ENCODE measurements at places on chromosomes 3 and 15. TPM values are rescaled to one million over a fixed set of nuclear protein-coding genes. Genes with fewer than 3 reads are reported as not detected.

DNA sequence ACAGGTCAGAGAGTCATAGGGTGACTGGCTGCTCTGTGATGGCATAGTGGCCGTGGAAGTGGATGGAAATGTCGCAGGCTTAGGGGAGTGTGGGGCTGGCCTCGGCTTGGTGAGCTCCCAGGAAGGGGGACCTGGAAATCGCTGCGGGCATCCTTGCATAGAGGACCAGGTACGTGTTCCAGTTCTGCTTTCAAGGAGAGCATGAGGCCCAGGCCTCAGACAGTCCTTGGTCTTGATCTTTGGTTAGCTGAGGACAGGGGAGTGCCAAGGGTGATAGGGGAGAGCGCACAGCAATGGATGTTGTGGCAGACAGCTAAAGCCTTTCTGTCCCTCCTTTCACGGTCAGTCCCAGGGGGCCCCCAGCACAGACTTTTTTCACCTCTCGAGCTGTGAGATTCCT is 110.5 kb downstream of the SNRPN start:
- DNase-seq, result no peak

- peak; percentile 53 for DNase-seq
Observed at GRCh38 chr3:75781079-75781745, 4.1 kb downstream of the ZNF717 start.

DNA sequence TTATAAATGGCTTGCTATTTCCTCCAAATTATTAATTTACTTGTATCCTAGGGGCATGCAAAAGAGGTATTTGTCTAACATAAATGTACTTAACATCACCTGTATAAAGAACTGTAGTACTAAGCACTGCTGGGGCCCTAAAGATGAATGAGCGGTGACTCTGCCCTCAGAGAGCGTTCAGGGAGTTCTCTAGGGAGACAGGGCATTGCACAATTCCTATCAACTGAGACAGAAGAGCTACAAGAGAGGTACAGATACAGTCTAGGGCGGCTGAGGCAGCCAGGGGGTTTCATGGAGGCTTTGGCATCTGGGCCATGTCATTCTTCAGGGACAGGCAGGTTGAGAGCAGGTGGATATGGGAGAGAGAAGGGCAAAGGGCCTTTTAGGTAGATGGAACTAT is 39.9 kb upstream of the PARL start:
- DNase-seq, result no peak

GRCh38 chr3:40873934-40874699 is 325.2 kb upstream of the CTNNB1 start:
- no peak for DNase-seq

Gene ZNF774
- 1.7 TPM for total RNA-seq

DNA sequence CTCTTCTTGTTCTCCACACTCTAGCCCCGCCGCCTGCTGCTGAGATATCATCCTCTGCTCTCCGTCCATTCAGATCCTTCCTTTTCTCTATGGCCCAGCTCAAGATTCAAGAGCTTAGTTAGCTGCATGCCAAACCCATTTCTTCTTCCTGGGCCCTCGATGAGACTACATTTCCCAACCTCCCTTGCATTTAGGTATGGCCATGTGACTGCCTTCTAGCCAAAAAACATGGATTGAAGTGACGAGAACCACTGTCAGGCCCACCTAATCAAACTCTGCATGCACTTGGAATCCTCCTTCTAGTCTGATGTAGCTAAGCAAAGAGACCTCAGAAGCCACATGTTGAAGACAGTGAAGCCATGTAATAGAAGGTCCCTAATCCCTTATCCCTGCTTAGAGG is 308.2 kb downstream of the VPS13C start:
- DNase-seq, result no peak

Gene FGF7
- total RNA-seq, result 0.05 TPM

DNA sequence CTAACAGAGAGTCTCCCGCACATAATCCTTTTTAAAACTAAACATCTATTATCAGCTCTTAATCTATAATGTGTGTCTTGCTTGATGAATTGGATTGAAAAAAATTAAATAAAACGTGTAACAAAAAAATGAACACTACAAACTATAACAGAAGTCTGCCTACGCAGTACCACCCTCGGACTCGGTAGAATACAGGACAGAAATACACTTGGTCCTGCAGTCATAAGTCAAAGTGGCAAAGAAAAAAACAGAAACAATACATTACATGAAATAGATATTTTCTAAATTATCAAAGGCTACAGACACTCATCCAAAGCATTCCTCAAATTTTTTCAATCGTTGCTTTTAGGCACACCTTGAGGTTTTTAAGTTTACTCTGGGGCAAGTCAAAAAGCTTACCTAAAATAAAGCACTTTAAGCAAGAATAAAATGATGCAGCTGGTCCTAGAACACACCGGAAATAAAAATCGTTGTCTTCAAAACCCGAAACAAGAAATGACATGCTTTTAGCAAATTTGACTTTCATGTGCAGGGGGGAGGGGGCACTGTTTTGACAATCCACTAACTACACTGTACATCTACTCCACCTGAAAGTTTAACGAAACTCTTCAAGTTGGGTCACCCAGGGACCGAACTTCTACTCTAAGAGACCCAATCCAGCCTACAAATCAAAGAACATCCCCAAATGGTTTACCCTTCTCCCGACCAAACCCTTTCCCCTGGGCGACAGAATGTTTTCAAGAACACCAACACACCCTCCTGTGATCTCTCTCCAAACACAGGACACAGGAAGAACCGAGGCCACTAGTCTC is 1.3 kb downstream of the ADAM10 start:
- no peak for DNase-seq

Gene PIK3CA
- total RNA-seq, result 16.9 TPM

DNA sequence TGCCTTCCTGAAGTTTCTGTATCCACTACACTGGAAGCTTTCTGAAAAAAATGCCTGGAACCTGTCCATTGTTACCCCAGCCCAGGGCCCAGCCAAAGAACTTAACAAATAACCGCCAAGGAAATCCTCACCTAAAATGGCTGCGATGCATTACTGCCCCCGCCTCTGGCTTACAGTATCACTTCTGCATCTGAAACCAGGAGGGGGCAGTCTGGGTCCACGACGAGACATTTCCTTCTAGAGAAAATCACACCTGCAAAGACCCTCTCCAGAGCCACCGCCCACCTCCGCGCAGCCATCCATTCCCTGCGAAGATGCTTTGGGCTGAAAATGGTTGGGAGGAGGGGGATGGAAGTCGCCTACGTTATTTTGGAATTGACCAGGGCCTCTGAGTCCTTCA is 22.4 kb upstream of the CELF6 start:
- no peak for DNase-seq

Gene SH3GL3
- total RNA-seq, result not detected

DNA sequence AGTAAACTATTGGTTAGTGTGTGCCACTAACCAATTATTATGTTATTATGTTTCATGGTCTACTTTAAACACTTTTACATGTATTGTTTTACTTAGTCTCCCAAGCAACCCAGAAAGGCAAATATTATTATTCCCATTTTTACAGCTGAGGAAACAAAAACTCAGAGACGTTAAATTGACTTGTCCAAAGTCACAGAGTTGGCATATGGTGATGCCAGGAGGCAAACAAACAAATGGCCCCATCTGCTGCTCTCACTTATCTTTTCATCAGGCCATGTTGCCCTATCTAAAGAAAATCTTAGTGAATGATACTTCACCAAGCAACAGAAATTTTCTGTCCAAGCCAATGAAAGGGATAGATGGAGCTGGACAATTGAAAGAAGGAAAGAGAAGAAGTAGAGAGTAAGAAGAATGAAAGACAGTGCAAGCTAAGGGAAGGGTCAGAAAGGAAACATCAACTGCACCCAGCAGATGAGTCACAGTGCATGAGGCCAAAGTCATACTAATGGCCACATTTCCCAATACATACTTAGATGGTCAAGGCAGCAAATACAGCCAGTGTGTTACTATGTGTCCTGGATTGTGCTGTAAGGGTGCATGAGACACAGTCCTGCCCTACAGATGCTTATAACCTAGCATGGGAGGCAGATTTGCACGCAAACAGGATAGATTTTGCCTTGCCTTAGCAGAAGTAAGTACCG is 266.9 kb downstream of the KCNMB2 start:
- DNase-seq, result no peak

DNA sequence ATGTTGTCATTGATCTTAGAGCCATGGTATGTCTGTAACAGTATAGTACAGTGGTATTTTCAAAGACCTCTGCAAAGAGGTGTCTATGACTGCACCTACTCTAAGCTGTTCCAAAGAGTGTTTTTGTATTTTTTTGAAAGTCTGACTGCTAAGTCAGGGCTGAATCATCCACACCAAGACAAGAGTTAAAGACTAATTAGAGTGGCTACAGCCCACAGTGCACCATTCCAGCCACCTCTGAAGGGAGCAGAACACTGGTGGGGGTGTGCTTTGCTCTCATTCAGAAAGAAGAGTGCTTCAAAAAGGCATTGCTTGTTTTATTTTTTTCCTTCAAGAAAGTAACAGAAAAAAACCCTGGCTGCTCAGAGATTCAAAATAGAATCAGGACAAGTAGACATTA is 301.4 kb downstream of the GABRG3 start:
- no peak for DNase-seq

GRCh38 chr3:186442162-186442561 is 80.1 kb upstream of the DGKG start:
- DNase-seq, result no peak

Gene TTLL3
- 36.1 TPM for total RNA-seq

Gene DPPA2
- total RNA-seq, result not detected

DNA sequence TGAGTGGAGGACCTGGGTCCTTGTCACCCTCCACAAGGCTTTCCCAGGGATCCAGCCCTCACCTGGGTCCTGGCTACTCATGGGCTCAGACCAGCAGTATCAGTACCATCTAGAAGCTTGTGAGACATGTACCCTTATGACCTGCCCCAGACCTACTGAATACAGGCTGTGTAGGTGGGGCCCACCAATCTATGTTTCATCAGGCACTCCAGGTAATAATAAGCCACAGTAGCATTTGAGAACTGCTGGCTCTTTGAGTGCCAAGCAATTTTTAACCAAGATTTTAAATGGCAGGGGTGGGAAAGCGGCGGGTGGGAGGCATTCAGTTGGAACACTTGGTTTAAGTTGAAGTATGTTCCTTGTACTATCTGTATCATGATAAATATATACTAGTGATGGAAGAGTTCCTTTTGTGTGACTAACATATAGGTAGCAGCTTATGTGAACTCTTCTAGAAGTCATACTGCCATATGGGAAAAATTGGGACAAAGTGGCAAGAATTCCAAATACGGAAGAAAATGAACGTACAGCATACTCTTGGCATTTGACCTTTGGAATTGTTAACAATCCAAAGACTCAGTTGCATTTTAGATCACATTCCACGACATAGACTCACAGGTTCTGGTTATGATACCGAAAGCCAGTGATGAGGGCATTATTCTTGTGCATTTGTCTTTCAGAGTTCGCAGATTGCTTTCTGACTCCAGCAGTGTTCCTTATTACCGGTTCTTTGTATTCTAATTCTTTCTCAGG is 190.4 kb downstream of the GHSR start:
- no peak for DNase-seq

Gene MESP2
- not detected for total RNA-seq

DNA sequence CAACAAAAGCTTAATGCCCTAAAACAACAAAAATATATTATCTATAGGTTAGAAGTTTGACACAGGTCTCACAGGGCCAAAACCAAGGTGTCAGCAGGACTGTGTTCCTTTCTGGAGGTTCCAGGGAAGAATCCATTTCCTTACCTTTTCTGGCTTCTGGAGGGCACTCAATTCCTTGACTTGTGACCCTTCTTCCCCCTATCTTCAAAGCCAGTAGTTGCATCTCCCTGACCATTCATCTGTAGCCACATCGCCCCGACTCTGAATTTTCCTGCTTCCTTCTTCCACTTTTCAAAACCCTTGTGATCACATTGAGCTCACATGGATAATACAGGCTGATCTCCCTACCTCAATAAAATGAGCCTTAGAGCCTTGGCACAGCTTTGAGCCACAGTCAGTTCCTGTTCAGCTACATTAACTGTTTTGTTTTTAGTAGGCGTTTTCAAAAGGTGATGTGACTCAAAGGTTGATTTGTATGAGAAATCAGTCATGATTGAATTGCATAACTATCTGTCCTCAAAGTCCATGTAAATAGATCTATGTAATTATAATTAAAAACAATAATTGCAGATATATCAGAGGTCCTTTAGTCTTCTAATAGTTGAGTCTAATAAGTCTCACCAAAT is 12.4 kb downstream of the PFN2 start:
- no peak for DNase-seq

- DNase-seq, result no peak
Observed at GRCh38 chr3:31620656-31621055, 87.9 kb downstream of the STT3B start.

- DNase-seq, result no peak
Observed at GRCh38 chr3:64388886-64389285, 163.6 kb upstream of the PRICKLE2 start.

DNA sequence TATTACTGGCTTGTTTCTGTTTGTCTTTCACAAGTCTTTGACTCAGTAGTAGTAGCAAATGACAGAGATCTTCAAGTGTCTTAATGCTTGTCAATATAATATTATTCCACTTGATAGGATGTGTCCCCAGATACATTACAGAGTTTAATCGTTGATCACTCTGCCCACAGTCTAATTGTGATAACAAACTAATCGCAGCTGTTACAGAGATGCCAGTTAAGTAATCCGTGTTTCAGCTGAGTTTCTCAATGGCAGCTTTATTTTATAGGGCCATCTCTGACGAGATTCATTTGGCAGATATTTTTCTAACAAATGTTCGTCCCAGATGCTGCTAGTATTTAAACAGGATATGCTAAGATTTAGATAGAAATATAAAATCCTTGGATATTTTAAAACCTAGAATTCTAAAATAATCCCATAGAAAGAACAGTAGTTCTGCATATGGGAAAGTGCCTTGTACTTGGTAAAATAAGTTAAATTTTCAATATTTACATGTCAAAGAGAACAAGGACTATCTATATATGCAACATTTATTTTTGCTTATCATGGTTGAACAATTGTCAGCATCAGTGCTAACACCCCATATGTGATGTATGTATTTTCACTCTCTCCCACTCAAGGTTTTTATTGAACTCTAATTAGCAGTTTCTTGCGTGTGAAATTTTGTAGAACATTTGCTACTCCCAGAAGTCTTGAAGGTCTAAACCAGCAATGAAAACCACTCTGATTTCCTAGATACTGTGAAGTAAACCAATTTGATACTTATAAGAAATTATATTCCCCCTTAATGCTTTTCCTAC is 185.5 kb downstream of the MBNL1 start:
- no peak for DNase-seq

Gene SLTM
- total RNA-seq, result 69.8 TPM

Data from GM12878 (cell line).